ENCODE measurements at places on chromosomes 6 and 20.
A peak's percentile ranks its signal among the peaks of the same experiment; 100 is the strongest.

- DNase-seq: no peak
- H3K4me1 ChIP-seq: no peaks in the 10 kb centered on the region
- H3K4me3 ChIP-seq: no peak overlapping the region
- no peaks in the 10 kb centered on the region for H3K36me3 ChIP-seq
Measured at GRCh38 chr6:170046791-170047626, 243.9 kb downstream of the DLL1 start.

DNA sequence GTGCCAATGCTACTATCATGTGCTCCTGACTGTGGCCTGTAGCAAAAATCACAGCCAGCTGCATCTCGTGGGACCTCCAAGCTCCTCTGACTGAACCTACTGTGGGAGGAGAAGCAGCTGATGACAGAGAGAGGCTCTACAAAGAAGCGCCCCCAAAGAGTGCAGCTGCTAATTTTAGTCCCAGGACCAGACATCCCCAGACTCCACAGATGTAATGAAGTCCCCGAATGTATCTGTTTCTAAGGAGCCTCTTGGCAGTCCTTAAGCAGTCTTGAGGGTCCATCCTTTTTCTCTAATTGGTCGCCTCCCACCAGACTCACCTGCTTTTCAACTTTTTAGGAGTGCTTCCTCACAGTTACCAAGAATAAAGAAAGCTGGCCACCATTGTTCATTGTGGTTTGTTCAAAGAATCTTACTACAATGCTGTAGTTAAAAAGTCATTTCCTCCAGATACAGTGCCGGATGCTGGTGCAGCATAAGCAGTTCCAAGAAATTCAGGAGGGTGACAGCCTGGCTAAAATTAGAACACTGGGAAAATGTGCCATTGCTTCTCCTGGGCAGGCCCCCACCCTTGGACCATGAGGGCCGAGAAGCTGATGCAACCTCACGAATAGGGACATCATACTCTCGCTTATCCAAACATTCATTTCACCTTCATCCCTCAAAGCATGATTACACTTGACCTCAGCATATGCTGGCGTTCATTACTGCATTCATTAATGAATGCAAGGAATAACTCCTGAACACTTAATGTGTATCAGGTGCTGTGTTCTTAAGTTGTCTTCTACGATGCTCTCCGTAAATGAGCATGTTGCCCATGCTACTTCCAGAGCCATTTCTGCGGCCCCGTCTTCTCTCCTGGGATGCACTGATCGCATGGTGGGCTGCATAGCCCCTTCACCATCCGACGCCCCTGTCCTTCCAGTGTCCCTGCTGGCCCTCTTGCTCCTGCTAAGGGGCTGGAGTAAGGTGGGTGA lies 66.4 kb downstream of the LY86 start:
- H3K27me3 ChIP-seq: no peaks in the 10 kb centered on the region
- DNase-seq: no peak
- H3K4me1 ChIP-seq: peaks cover 25% of the 10 kb centered on the region
- peaks cover 38% of the 10 kb centered on the region for H3K36me3 ChIP-seq
- H3K27ac ChIP-seq: peak overlapping the region; percentile 18
- H3K4me3 ChIP-seq: no peak overlapping the region

DNA sequence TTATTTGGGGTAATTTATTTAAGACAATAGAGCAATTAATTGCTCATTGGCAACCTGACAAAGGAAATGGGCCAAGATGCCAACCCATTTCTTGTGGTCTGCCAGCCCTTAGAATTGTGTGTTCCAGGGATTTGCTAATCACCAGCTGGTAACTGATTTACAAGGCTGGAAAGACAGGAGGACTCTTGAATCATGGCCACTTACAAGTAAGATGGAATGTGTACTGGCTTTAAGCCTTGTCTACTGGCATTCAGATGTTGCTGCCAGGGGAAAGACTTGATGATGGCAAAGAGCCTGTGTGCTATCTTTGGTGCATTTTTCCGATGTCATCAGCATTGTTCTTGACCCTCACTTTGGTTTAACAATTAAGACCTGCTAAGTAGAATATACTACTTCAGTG lies 91.0 kb downstream of the BCKDHB start:
- no peak overlapping the region for H3K4me3 ChIP-seq
- H3K36me3 ChIP-seq: peaks cover 6% of the 10 kb centered on the region
- H3K27me3 ChIP-seq: no peaks in the 10 kb centered on the region
- H3K27ac ChIP-seq: no peak overlapping the region
- H3K4me1 ChIP-seq: no peaks in the 10 kb centered on the region

GRCh38 chr6:39339868-39340550 lies 17.5 kb upstream of the KCNK16 start:
- H3K27me3 ChIP-seq: peaks cover 11% of the 10 kb centered on the region
- no peak overlapping the region for H3K27ac ChIP-seq
- no peak overlapping the region for H3K4me3 ChIP-seq

DNA sequence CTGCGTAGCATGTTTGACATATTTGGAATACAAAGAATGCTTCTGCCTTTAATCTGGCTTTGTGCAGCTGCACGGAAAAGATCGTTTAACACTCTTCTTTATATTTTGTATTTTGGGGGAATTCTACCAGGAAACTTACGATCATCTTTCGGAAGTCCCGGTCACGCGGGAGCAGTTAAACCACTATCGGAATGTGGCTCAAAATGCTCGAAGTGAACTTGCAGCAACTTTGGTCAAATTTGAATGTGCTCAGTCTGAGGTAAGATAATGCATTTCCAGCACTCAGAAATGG lies 42.3 kb downstream of the CCDC170 start:
- no peaks in the 10 kb centered on the region for H3K4me1 ChIP-seq
- peaks cover 6% of the 10 kb centered on the region for H3K36me3 ChIP-seq
- no peak for DNase-seq

DNA sequence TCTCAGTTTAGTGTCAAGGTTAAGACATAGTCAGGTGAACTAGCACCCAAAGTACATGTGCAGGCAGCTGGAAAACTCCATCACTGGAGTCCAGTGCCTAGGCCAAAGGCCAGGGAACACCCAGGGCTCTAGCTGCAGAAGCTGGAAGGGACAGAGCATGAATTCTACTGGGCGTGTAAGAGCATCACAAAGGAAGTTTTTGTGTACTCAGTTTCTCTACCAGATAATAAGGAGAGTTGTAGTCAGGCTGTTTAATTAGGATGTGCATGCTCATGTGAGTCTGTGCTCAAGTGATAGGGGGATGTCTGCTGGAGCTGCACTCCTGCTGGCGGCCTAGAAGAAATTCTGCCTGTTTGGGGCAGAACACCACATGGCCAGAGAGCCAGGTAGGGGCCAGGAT lies 8.1 kb downstream of the L3MBTL1 start:
- no peak overlapping the region for H3K27ac ChIP-seq
- H3K4me3 ChIP-seq: peak overlapping the region; percentile 89
- peaks cover 2% of the 10 kb centered on the region for H3K36me3 ChIP-seq
- peaks cover 15% of the 10 kb centered on the region for H3K4me1 ChIP-seq

DNA sequence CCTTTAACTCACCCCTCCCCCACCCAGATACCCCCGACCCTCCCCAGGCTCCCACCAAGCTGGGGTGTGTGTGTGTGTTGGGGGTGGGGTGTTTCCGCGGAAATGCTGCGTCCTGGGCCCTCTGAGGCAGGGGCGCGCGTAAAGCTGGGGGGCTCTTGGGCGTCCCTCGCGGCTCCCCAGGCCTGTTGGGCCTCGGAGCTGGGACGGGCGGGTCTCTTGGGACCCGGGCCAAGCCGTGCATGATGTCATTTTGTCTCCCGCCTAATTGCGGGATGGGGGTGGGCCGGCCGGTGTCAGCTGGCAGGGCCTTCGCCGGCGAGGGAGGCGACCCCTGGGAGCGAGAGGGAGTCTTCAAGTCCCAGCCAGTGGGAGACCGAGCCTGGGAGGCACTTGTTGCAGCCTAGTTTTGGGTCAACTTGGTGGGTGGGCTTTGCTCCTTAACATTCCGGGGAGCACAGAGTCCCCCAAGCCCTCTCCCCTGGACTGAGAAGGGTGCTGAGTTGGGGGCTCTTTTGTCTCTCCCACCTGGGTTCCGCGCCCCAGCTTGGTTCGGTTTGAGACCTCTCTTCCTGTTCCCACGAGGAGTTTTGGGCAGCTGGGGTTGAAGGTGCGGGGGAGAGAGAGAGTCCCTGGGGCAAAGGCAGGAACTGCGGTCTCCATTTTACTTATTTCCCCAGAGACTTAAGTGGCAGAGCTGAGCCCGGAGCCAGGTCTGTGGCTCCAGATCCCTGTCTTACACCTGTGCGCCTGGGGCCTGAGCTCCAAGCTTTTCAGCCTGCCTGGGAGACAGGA lies 623 bp downstream of the MYBL2 start:
- no peaks in the 10 kb centered on the region for H3K36me3 ChIP-seq
- peak overlapping the region; percentile 73 for H3K4me3 ChIP-seq
- H3K4me1 ChIP-seq: peaks cover 13% of the 10 kb centered on the region
- no peak for DNase-seq
- no peaks in the 10 kb centered on the region for H3K27me3 ChIP-seq

GRCh38 chr20:35225319-35226125 lies 968 bp upstream of the MMP24 start:
- H3K27me3 ChIP-seq: peaks cover 22% of the 10 kb centered on the region
- peak overlapping the region; percentile 38 for H3K4me3 ChIP-seq
- H3K27ac ChIP-seq: no peak overlapping the region

DNA sequence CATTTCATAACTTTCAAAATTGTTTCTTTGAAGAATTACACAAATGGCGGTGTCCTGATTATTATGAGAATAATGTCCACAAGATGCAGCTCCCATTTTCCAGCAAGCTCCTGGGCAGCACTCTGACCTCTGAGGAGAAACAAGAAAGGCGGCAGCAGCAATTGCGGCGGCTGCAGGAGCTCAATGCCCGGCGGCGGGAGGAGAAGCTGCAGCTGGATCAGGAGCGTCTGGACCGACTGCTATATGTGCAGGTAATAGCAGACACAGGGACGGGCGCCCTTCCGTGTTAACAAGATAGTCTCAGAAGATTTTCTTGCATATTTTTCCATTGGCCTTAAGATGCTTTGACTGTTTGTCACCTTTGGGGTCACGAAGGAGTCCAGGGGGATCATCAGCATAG lies 6.7 kb downstream of the ACTR5 start:
- DNase-seq: no peak
- H3K27me3 ChIP-seq: no peaks in the 10 kb centered on the region
- no peak overlapping the region for H3K27ac ChIP-seq
- H3K4me1 ChIP-seq: no peaks in the 10 kb centered on the region
- no peak overlapping the region for H3K4me3 ChIP-seq

GRCh38 chr6:156852147-156852857 lies 75.1 kb downstream of the ARID1B start:
- DNase-seq: peak; percentile 26
- H3K36me3 ChIP-seq: no peaks in the 10 kb centered on the region
- H3K27ac ChIP-seq: peak overlapping the region; percentile 79
- H3K4me1 ChIP-seq: peaks cover 58% of the 10 kb centered on the region
- no peaks in the 10 kb centered on the region for H3K27me3 ChIP-seq
- H3K4me3 ChIP-seq: peak overlapping the region; percentile 22

DNA sequence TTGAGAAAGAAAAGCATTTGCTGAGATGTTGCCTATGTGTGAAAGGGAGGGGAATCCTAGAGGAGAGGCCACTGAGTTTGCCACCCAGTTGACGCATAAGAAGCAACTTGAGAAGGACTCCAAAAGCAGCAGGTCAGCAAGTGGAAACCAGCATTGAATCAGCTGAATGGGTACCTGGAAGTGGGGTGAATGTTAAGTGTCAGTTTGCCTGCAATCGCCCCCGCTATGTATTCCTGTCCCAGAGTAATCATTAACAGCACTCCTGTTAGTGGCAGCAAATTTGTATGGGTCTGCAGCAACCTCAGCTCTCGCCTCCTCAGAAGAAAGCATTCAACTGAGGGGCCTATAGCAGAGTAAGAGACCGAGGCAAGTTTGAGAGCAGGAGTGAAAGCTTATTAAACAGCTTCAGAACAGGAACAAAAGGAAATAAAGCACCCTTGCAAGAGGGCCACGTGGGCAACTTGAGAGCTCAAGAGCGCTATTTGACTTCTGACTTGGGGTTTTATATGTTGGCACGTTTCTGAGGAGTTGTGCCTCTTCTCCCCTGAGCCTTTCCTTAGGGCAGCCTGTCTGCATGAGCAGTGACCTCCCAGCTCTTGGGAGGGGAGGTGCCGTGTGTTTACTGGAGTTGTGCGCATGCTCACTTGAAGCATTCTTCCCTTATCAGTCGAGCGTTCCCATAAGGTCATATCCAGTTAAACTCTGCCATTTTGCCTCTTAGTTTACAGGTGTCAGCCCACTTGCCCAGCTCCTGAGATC lies 122.6 kb upstream of the PHACTR1 start:
- H3K4me3 ChIP-seq: no peak overlapping the region
- no peaks in the 10 kb centered on the region for H3K36me3 ChIP-seq
- DNase-seq: no peak

GRCh38 chr20:46545077-46545826 lies 5.2 kb downstream of the OCSTAMP start:
- no peak for DNase-seq
- no peak overlapping the region for H3K4me3 ChIP-seq
- no peak overlapping the region for H3K27ac ChIP-seq

- H3K36me3 ChIP-seq: no peaks in the 10 kb centered on the region
- peak overlapping the region; percentile 72 for H3K4me3 ChIP-seq
- peaks cover 16% of the 10 kb centered on the region for H3K4me1 ChIP-seq
- H3K27ac ChIP-seq: peak overlapping the region; percentile 51
Measured at GRCh38 chr20:54017846-54018245, 52.5 kb downstream of the BCAS1 start.

DNA sequence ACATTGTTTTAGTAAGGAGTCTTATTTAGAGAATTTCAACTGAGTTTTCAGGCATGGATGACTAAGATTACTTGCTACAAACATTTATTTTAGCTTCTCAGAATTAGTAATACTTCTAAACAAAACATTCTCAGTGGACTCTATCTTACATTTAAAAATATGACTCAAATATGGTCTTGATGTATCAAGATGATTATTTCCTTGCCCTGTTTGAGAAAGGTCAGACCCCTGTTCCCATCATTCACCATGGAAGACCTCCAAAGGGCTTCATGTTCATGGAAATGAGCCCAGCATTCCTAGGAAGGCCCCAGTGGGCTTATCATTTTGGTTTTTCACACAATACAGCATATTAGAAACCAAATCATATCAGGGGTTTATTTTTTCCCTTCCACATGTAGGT lies 24.6 kb upstream of the TRPC4AP start:
- peak overlapping the region; percentile 69 for H3K27ac ChIP-seq
- peaks cover 2% of the 10 kb centered on the region for H3K4me1 ChIP-seq
- no peak overlapping the region for H3K4me3 ChIP-seq
- no peak for DNase-seq
- no peaks in the 10 kb centered on the region for H3K27me3 ChIP-seq

- H3K4me1 ChIP-seq: no peaks in the 10 kb centered on the region
- H3K27ac ChIP-seq: no peak overlapping the region
- no peak overlapping the region for H3K4me3 ChIP-seq
- H3K27me3 ChIP-seq: peaks cover 1% of the 10 kb centered on the region
- no peaks in the 10 kb centered on the region for H3K36me3 ChIP-seq
Measured at GRCh38 chr6:168125429-168126001, 46.5 kb upstream of the FRMD1 start.

DNA sequence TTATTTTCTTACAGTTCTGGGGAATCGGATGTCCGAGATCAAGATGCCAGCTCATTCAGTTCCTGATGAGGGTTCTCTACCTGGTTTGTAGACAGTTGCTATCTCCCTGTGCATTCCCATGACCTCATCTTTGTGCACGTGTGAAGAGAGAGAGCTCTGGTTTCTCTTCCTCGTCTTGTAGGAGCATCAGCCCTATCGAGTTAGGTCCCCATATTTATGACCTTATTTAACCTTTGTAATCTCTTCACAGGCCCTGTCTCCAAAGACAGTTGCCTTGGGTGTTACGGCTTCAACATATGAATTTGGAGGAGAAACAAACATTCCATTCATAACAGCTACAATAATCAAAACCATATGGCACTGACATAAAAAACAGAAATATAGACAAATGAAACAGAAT lies 455.3 kb downstream of the HACE1 start:
- H3K4me3 ChIP-seq: no peak overlapping the region
- H3K27me3 ChIP-seq: no peaks in the 10 kb centered on the region
- H3K4me1 ChIP-seq: no peaks in the 10 kb centered on the region

Measured in memory B cell (primary cell).